SK-N-SH (cell line): ENCODE measurements at places on chromosomes 2 and 18.

DNA sequence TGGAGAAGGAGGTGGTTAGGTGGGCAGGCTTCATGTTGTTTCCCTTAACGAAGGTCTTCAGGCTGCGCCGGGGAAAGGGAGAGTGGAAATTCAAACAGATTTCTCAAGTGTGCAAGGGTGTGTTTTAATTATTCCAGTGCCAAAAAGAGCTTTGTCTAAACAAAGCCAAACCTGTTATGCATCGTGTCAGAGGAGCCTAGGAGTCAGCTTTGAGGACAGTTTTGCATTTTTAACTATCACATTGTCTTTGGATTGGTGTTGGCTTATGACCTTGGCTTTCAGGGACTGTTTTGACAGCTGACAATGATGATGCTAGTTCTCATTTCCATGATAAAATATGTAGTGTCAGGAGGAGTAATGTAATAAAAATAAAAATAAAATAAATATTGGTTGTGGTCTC lies 144.8 kb downstream of the LDLRAD4 start:
- no peak for DNase-seq
- no peak overlapping the region for H3K27ac ChIP-seq
- H3K36me3 ChIP-seq = no peaks in the 10 kb centered on the region
- H3K4me3 ChIP-seq = no peak overlapping the region

DNA sequence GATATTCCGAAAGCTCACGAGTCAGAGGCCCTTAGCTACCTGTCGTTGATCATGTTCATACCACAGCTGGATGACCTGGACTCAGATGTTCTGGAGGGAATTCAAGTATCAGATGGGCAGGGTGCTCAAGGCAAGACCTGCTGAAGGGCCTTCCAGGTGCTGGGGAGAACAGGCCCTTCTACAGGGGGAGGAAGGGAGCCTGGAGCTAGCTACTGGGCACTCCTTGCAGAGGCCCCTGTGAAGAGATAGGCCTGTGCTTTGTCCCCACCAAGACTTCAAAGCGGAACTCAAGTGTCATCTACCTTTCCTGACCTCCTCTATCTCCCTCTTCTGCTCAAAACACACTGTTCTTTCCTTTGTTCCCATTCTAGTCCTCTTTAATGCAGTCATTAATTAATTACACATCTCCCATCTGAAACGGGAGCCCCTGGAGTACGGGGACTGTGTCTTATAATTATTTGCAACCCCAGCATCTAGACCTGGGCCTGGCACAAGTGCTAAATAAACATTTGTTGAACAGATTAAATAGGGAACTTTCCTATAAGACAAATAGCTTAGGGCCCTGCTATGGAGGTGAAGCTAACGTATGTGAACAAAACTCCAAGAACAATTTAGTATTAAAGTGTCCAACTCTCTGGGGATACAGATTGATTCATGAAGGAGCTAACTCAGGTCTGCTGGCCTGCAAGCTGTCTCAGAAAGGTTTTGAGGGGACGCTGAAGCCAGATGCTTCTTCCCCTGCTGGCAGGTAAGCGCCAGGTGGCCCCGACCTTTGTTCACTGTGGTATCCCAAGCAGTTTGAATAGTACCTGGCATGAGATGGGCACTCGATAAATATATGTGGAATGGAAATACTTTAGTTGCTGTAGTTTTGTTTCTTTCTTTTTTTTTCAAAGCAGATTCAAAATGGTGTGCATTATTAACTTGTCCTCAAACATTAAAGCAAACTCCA lies 22.0 kb downstream of the RHOB start:
- H3K27me3 ChIP-seq = no peaks in the 10 kb centered on the region
- no peak overlapping the region for H3K27ac ChIP-seq
- H3K4me3 ChIP-seq = no peak overlapping the region

DNA sequence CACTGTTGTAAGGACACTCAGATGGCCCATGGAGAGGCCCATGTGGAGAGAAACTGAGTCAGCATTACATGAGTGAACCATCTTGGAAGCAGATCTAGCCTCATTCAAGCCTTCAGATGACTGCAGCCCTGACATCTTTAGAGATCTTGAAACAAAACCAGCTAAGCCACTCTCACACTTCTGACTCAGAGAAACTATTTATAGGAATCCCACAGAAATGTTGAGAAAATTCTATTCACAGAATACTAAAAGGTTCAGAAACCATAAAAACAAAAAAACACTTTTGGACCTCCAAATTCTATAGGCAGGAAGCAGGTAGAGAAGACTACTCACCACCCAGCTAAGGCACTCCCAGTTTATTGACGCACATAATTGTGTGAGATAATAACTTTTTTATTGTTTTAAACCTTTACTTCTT lies 8.7 kb downstream of the TMEM169 start:
- H3K27me3 ChIP-seq = no peaks in the 10 kb centered on the region
- no peaks in the 10 kb centered on the region for H3K4me1 ChIP-seq
- H3K36me3 ChIP-seq = no peaks in the 10 kb centered on the region
- DNase-seq = no peak
- H3K27ac ChIP-seq = peak overlapping the region; percentile 30
- H3K4me3 ChIP-seq = no peak overlapping the region

DNA sequence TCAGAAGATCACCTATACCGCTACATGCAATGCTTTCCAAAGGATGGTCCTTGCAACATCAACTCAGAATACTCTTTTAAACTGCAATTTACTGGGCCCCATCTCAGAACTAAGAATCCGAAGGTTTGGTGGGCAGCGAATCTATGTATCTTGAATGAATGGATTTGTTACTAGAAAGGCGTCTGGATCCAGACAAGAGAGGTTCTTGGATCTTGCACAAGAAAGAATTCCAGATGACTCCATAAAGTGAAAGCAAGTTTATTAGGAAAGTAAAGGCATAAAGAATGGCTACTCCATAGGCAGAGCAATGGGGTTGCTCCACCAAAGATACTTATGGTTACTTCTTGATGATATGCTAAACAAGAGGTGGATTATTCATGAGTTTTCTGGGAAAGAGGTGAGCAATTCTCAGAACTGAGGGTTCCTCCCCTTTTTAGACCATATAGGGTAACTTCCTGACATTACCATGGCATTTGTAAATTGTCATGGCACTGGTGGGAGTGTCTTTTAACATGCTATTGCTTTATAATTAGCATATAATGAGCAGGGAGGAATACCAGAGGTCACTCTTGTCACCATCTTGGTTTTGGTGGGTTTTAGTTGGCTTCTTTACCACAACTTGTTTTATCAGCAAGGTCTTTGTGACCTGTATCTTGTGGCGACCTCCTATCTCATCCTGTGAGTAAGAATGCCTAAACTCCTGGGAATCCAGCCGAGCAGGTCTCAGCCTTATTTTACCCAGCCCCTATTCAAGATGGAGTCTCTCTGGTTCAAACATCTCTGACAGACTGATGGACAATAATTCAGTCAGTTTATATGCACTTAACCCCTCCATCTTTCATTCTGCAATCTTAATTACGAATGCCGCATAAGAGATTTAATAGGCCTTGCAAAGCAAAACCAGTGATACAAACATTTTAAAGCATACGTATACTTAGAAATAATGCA lies 7.5 kb upstream of the RMDN2 start:
- no peak overlapping the region for H3K4me3 ChIP-seq
- H3K27ac ChIP-seq = peak overlapping the region; percentile 87
- H3K27me3 ChIP-seq = no peaks in the 10 kb centered on the region
- DNase-seq = no peak
- peaks cover 9% of the 10 kb centered on the region; the same call in 1 of the 2 replicates for H3K4me1 ChIP-seq

GRCh38 chr2:10410823-10411437 lies 37.2 kb downstream of the ODC1 start:
- DNase-seq = no peak
- no peaks in the 10 kb centered on the region for H3K36me3 ChIP-seq
- H3K27me3 ChIP-seq = no peaks in the 10 kb centered on the region
- peaks cover 20% of the 10 kb centered on the region for H3K4me1 ChIP-seq

DNA sequence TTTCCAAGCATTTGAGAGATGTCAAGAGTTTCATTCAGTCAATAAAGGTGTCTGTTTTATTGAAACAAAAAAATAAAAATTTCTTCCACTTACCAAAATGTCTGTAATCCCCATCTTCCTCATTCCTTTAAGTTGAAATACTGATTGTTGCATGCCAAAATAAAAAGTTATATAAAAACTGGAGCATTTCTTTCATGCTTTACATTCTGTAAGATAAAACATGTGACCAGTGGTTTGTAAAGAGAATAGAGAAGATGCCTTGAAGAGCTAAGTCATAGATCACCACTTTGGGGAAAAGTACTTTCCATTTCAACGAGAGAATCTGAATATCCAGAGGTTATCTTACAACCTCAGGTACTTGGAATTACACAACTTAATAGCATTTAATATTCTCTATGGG lies 35.9 kb upstream of the MYO1B start:
- DNase-seq = no peak
- no peaks in the 10 kb centered on the region for H3K36me3 ChIP-seq
- H3K27me3 ChIP-seq = no peaks in the 10 kb centered on the region
- no peak overlapping the region; the same call in 1 of the 2 replicates for H3K27ac ChIP-seq
- no peaks in the 10 kb centered on the region for H3K4me1 ChIP-seq
- H3K4me3 ChIP-seq = no peak overlapping the region

DNA sequence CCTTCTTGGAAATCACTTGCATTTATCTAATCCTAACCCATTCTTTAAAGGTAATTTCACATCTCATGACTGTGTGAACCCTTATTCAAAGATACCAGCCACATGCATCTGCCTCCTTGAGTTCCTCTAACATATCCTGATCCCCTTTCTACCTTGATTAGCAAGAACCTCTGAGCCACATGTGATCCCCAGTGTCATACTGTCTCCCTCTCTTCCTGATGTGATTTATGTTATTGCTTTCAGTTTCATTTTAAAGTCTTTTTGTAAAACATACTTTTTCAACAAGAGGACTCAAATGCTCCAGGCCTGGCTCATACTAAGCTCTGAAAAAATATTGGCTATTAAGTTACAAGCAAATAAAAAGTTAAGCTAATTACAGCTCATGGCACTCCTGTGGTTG lies 470.1 kb downstream of the DLGAP1 start:
- H3K4me1 ChIP-seq = peaks cover 14% of the 10 kb centered on the region; the same call in 1 of the 2 replicates
- H3K27me3 ChIP-seq = no peaks in the 10 kb centered on the region; the same call in 1 of the 2 replicates
- H3K27ac ChIP-seq = no peak overlapping the region
- no peaks in the 10 kb centered on the region for H3K36me3 ChIP-seq
- DNase-seq = no peak

DNA sequence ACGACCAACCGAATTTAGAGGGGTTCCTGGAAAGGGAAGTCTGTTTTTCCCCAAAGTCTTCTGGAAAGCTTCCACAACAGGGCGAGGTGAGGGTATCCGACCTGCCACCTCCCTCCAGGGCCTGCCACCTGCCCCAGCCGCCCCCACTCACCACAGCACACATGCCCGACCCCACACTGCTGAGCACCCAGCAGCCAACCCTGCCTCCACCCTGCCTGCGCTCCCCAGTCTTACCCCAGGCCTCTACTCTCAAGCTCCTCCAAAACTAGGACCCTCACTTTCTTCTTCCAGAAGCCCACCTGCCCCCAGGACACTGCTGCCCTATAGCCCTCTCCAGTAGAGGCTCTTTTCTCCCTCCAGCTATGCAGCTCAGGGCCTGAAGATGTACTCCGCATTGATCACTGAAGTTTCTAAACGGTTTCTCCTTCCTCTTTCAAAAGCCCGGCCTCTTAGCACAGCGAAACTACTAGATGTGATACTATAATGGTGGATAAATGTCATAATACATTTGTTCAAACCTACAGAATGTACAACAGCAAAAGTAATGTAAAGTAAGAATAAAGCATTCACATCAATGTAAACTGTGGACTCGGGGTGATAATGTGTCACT lies 128.8 kb upstream of the SLC1A4 start:
- no peak for DNase-seq
- no peak overlapping the region for H3K27ac ChIP-seq
- H3K4me1 ChIP-seq = 0 out of 2 replicates have a peak, but pooled peaks cover 9% of the 10 kb centered on the region
- no peaks in the 10 kb centered on the region for H3K36me3 ChIP-seq

DNA sequence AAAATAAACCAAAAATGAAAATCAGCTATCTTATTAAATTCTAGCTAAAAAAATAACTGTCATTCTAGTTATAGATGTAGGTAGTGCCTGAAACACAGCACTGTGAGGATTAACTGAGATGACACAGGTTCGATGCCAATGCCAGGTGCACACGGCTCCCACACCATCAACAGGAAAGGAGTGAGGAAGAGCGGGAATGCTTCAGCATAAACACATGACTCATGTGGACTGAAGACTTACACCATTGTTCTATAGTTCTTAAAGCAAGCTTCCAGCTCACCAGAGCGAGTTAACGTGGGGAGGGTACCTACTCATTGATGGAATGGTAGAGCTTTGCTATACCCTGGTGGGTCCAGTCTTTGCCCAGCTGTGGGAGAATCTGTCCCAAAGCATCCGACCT lies 76.7 kb downstream of the EMILIN2 start:
- no peak overlapping the region for H3K27ac ChIP-seq
- DNase-seq = no peak
- no peak overlapping the region for H3K4me3 ChIP-seq
- H3K4me1 ChIP-seq = no peaks in the 10 kb centered on the region
- H3K27me3 ChIP-seq = no peaks in the 10 kb centered on the region
- H3K36me3 ChIP-seq = peaks cover 89% of the 10 kb centered on the region

- H3K4me3 ChIP-seq = no peak overlapping the region
- H3K4me1 ChIP-seq = peaks cover 10% of the 10 kb centered on the region
- no peak overlapping the region for H3K27ac ChIP-seq
- H3K36me3 ChIP-seq = no peaks in the 10 kb centered on the region
- no peaks in the 10 kb centered on the region for H3K27me3 ChIP-seq
These were observed 81.7 kb downstream of the SDC1 start for GRCh38 chr2:20143263-20143662.

DNA sequence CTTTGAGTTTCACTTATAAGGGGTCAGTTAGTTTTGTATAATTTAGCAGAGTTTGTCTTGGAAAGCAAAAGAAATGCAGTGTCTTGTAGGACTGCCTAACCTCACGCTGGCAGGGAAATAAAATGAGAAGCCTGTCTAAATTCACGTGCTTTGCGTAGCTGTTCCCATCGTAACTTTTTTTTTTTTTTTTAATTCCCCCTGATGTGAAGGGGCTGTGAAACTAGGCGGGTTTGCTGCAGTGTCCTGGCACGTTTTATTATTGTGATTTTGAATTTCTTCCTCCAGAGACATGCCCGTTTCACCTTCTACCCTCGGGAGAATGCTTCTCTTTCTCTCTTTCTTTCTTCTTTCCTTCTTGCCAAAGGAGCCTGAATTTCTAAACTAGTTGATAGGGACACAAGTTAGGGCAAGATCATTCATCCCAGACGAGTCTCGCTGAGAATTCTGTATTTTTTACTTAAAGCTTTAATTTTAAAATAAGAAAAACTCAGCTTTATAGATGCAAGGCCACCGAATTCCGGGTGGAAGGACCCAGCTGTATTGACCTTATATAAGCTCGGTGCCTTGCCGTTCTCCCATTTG lies 2.3 kb downstream of the MEIS1 start:
- H3K4me1 ChIP-seq = 0 out of 2 replicates have a peak, but pooled peaks cover 7% of the 10 kb centered on the region
- DNase-seq = no peak
- H3K36me3 ChIP-seq = peaks cover 21% of the 10 kb centered on the region
- H3K4me3 ChIP-seq = peak overlapping the region; percentile 85
- no peaks in the 10 kb centered on the region for H3K27me3 ChIP-seq
